Fibroblast of mammary gland (primary cell): ENCODE measurements at places on chromosomes 13 and 19.

DNA sequence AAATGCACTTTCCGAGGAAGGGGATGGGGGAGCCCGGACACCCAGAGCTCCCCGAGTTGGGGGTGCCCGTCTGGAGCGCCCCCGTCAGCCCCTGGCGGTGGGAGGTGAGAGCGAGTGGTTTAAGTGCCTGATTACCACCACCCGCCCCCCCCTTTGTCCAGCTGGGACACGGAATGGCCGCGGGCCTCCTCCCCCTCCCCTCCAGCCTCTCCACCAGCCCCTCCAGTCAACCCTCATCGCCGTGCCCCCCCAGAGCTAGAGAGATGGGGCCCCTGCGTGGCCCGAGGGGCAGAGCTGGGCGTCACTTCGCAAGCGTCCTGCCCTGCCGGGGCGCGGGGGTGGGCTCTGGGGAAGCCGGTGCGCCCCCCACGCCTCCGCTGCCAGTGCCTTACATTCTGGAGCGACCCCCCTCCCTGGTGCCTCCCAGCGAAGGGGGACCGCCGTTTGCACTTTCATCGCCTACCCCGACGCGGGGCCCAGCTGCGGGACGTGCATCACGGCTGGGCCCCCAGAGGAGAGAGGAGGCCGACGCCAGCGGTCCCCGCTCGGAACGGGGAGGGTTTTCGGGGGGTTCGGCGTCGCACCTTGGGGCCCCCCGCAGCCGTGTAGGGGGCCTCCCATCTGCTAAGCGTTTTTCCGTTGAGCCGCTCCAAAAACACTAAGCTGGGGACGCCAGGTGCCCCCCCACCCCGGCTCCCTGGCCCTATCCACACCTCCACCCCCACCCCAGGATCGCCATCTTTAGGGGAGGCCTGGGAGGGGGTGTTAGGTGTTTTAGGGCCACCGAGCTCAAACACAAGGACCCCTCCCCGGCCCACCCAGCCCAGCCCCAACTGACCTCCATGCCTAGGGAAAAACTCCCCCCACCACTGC is 16.4 kb downstream of the SMIM24 start:
- DNase-seq, result no peak

GRCh38 chr19:3108775-3109174 is 14.6 kb downstream of the GNA11 start:
- DNase-seq, result peak; percentile 57

DNA sequence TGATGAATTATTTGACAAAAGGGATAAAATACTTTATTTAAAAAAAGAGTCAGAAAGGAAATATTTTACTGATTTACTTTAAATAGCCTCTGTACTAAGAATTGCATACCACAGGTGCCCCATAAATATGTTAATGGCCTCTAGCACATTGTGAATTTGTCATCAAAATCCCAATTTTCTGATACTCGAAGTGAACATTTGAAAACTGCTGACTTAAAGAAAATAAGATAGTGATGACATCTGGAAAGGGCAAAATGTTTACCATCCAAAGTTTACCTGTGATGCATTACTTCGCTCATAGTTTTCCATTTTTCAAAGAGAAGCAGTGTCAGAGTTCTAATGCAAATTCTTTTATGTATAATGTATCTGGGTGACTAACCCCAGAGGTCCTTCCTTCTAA is 455.4 kb downstream of the KLF5 start:
- no peak for DNase-seq

DNA sequence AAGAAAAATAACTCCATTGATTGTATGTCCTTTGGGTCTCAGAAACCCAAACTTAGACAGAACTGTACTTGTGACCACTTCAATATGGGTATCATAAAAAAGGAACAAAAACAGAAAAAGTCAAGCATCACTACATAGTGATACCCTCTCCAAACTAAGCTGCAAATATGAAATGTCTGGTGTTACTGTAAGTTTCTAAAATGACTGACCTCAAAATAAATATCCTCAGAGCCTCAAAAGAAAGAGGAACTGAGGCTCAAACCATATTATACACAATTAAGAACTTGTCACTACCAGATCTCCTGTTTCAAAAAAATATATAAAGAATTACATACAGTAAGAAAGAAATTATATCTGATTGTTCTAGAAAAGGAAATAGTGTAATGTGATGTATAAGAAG is 787.9 kb upstream of the KLHL1 start:
- no peak for DNase-seq

- DNase-seq, result no peak
Observed at GRCh38 chr19:20558011-20558410, 7.6 kb downstream of the ZNF737 start.

DNA sequence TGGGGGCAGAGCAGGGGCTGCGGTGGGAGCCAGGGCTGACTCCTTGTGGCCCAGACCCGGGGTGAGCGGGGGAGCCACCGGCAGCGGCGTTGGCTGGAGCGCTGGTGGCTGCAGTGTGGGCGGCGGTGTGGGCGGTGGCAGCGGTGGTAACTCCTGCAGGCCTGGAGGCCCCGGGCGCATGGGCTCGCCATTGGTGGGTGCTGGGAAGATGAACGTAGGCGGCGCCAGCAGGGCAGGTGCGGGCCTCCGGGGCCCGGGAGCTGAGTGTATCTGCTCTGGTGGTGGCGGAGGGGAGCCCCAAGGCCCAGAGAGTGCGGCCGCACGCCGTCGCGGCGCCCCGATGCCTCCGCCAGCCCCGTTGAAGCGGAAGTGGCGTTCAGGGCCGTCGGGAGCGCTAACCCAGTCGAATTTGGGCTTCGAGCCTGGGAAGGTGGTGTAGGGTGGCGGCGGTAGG is 2.0 kb downstream of the GGN start:
- no peak for DNase-seq

GRCh38 chr13:43908156-43909126 is 28.7 kb downstream of the LACC1 start:
- peak; percentile 66 for DNase-seq

DNA sequence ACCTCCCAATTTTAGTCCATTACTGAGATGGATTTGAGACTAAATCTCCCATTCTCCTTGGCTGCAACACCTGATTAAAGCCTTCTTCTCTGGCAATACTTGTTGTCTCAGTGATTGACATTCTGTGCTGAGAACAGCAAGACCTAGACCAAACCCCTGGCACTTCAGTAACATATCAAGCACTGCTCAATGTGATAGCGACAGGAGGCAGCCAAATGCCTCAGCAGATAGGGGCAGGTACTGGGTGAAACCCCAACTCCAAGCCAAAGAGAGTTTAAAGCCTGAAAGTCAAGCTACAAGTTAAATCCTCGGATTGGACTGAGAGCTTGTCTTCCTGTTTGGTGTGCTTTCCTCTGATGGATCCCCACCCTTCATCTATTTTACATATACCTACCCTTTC is 52.7 kb downstream of the STARD13 start:
- DNase-seq, result no peak

DNA sequence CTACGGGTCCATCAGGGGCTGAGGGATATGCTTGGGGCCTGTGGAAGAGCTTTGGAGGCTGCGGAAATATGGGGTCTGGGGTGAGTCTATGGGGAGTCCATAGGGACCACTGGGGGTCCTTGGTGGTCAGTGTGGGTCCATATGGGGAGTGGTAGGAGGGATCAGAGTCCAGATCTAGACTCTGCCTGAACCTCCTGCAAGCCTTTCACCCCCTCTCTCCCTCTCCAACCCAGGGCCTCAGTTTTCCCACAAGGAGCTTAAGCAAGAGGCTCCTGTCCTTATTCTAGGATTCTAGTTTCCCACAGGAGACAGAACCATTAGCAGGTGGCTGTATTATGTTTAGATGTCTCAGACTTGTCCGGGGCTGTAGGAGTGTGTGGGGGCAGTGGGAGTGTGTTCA is 161.9 kb upstream of the TSHZ3 start:
- no peak for DNase-seq

DNA sequence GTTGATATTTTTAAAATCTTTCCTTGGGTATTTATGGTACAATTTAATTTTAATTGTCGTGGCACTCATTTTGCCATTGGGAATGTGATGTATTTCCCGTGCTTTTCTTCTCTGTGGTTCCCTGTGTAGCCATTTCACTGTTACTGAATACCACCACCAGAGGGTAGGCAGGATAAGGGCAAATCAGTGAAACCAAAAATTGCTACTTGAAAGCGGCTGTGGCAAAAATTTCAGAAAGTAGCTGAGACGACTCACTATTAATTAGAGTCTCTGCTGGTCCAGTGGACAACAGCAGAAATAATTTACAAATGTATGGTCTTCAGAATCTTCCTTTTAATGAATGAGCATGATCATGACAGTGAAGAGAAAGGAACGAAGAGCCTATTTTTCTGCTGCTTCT is 34.4 kb upstream of the MIR17HG start:
- peak; percentile 6 for DNase-seq

DNA sequence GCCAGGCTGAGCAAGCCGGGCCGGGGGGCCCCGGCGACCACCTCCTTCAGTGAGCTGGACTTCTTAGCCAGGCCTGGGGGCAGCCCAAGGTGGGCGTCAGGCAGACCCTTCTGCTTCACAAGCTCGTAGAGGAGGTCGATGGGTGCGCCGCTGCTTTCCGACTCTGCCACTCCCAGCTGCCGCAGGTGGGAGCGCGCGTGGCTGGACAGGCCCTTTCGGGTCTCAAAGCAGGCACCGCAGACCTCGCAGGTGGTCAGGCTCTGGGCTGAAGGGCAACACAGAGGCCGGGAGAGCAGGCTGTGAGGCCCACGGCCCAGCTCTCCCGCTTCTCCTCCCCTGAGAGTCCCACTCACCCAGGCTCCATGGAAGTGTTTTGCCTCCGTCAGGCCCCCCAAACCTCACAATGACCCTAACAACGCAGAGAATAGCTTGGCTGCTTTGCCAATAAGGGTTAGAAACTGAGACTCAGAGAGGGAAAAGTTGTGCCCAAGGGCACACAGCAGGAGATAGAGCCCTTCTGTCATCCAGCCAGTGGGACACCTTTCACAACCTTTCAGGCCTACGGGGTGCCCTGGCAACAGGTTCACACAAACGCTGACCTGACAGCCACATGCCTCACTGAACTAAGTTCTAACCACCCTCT is 11.2 kb upstream of the AKAP8L start:
- DNase-seq, result no peak

DNA sequence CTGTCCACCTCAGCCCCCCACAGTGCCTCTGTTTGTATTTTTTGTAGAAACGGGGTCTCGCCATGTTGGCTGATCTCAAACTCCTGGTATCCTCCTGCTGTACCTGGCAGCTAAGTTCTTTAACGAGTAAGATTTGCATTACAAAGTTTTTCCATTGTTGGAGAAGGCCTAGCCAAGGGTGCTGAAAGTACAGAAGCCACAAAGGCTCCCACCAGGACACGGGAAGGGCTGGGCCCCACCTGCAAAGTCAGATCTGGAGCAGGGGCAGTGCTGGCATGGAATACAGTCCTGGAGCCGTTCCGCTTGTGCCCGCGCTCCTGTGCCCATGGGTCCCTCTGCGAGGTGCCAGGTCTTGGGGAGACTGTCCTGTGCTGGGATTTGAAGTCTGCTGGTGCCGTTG is 12.1 kb downstream of the FZR1 start:
- no peak for DNase-seq

DNA sequence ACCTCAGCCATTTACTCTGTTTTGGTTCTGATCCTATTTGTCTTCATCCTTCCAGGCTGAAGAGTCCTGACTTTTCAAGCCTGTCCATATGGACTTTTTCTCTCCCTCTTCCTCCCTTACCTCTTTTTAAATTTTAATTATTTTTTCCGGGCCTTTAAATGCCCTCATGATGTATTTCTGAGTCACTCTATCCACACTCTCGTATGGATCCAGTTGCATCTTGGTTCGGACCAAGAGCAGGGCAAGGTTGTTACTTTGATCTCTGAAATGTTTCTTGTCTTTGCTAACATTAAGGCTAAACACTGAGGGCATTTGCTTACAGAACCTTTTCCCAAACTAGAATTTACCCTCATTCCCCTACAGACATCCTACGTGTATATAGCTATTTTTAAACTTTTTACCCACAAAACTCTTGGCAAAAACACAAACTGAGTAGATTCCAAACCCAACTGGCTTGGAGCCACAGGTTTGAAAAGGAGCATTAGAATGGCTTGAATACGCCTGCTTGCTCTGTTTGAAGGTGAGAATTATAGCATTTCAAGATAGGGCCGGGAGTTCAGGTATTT is 47.4 kb upstream of the SERPINE3 start:
- peak; percentile 60 for DNase-seq

GRCh38 chr13:48576448-48577010 is 43.6 kb upstream of the RCBTB2 start:
- DNase-seq, result no peak

DNA sequence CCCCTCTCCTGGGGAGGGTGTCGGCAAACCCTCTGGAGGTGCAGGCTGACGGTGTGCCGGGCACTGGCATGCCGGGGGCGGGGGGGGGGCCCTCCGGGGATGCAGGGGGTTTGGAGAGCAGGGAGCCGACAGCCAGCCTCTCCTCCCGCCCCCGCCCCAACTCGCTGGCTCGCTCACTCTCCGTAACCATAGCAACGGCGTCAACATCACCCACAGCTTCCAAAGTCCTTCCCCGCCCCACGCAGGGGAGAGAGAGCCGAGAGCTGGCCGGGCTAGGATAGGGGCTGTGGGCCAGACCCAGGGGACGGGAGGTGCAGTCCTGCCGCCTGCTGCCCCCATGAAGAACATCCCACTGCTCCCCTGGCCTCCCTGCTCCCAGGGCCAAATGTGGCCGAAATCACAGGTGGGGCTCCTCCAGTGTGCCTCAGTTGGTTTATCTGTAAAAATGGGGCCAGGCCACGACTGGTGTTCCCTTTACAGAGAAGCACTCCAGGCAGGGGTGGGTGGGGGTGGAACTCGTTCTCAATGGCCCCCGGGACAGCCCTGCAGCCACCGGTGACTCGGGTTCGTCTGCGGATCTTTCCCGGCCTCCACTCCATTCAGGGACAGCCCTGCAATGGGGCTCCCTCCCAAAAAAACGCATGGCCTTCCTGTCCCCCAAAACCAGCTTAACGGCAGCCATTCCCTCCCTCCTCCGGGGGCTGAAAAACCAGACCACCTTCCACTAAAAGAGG is 3.2 kb downstream of the KLF16 start:
- peak; percentile 75 for DNase-seq

GRCh38 chr19:1516395-1516753 is 3.6 kb upstream of the ADAMTSL5 start:
- DNase-seq, result no peak

DNA sequence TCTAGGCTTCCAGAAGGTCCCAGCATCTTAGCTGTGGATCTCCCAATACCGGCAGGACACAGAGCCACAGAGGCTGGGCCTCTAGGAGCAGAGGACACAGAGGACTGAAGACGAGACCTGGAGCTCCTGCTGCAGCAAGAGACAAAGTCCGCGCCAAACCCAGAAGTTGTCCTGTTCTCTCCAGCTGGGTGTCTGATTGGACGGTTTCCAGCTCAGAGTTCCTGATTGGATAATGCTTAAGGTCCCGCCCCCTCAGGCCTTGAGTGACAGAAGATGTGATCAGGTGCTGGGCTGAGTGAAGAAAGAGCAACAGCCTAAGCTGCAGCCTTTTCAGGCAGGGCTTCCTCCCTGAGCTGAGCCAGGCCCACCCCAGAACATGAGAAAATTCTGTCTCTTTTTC is 59.9 kb upstream of the ZNF85 start:
- no peak for DNase-seq
